CD4-positive, alpha-beta T cell treated with Interleukin-4 for 4 hours (primary cell): ENCODE measurements at places on chromosomes 11 and 22.

DNA sequence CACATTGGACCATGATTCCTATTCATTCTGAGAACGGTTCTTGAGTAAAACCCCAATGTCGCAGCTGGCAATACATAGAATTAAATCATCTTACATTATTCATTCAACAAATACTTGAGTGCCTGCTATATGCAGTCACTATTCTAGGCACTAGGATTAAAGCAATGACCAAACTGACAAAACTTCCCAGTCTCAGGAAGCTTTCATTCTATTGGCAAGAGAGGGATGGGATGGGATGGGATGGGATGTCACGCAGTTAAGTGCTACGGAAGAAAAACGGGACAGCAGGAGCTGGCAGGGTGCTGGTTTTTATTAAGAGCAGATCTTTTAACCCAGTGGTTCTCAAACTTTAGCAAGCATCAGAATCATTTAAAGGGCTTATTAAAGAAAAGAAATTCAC is 2.9 kb downstream of the PAK1 start:
- DNase-seq = no peak

GRCh38 chr11:64303109-64304031 is 2.0 kb upstream of the ESRRA start:
- no peak for DNase-seq

- DNase-seq = no peak
Observed at GRCh38 chr11:19419808-19420207, 179.1 kb upstream of the E2F8 start.

DNA sequence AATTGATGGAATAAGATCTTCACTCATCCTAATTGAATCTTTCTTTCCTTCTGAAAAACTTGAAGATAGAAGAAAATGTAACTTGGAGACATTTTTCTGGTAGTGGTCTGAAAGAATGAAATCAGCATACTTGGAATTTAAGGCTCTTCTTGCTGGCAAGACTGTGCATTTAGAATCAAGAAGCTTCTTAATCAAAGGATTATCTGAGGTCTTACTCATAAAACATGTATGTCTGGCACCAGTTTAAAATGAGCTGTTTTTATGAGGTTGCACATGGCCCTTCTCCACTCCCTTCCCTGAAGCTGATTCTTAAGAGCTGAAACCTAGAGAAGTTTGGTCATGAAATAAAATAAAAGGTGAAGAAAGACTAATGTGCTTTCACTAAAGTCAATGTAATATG is 77.3 kb downstream of the ARHGEF12 start:
- DNase-seq = no peak

DNA sequence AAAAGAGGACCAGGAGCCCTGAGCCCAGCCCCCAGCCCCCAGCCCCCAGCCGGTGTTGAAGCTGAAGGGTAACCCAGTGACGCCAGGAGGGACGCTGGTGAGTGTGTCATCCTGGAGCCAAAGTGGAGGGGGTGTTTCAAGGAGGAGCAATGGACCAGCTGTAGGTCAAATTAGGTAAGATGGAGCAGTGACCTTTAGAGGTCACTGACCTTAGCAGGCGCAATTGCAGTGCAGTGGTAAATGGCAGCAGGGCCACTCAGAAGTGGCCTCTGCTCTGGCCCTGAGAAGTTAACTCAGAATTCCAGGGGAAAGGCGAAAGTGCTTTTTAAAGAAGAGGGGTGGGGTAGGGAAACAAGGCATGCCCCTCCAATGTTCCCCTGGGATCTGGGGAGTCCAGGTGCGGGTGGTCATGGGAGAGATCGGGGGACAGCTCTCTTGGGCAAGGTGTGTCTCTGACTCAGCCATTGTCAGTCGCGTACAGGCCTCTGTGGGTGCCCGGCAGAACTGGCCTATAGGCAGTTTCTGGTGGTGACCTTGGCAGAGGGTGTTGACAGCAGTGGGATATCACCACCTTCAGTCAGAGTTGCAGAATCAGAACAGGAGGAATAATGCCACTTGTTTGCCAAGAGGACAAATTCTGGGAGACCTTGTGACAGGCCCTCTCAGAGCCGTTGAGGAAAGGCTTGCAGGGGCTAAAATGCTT is 50.3 kb upstream of the TIMP3 start:
- no peak for DNase-seq

GRCh38 chr11:123249354-123249753 is 54.3 kb upstream of the CLMP start:
- no peak for DNase-seq

GRCh38 chr22:42171417-42171816 is 40.8 kb upstream of the CYP2D6 start:
- DNase-seq = no peak

- DNase-seq = no peak
Observed at GRCh38 chr11:128715691-128716561, 22.1 kb downstream of the FLI1 start.

- no peak for DNase-seq
Observed at GRCh38 chr11:16776711-16777612, 38.5 kb downstream of the C11orf58 start.

GRCh38 chr11:122509899-122510298 is 145.6 kb upstream of the UBASH3B start:
- DNase-seq = no peak

DNA sequence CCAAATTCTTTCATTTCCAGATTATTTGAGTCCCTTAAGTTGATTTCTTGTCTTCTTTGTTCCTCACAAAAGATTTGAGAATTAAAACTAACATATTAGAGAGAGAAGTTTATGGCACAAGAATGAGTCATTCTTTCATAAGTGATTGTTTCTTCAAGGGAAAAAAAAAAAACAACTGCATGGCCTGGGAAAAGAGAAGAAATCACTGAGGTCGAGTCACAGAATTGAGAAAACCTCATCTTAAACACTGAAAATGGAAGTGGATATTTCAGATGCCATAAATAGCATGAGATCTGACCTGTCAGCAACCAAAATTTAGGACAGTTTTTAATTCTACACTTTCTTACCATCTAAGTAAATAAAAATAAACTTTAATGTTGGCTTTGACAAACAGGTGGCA is 87.2 kb downstream of the CWF19L2 start:
- no peak for DNase-seq

GRCh38 chr11:107702723-107703122 is 9.1 kb downstream of the SLN start:
- no peak for DNase-seq

DNA sequence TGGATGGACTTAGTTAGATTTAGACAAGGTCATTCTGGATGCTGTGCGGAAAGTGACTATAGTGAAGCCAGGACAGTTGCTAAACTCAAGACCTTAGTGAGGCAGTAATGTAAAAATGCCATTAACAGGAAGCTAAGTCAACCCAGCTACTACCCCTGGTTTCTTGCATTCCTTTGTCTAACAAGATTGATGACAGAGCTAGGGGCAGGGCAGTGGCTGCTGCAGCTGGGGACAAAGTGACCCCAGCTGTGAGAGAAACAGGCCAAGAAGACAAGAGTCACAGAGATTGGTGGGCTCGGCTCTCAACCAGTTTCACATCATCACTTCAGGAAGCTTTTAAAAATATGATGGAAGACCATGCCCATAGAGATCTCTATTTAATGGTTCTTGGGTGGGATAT is 110.4 kb upstream of the POU2AF2 start:
- no peak for DNase-seq

DNA sequence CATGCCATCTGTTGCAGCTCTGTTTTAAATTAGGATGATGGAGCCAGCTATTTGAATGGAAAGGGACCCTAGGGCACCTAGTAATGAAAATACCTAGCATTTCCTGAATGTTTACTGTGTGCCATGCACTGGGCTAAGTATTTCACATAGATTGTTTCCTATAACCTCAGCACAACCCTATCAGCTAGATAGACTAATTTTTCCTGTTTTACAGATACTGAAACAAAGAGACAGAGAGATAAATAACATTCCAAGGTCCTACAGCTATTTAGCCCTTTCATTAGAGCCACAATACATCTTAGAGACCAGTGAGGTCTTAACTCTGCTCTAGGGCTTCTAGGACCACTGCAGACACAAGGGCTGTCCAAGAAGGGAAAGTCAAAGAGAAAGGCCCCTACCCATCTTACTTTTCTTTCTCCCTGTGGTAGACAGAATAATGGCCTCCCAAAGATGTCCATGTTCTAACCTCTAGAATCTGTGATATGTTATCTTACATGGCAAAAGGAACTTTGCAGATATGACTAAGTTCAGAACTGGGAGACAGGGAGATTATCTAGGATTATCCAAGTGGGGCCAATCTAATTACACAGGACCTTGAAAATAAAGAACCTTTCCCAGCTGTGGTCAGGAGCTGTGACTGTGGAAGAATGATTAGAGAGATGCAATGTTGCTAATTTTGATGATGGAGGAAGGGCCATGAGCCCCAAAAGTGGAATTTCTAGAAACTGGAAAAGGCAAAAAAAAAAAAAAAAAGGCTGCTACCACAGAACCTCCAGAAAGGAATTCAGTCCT is 157.0 kb downstream of the CCDC34 start:
- no peak for DNase-seq

DNA sequence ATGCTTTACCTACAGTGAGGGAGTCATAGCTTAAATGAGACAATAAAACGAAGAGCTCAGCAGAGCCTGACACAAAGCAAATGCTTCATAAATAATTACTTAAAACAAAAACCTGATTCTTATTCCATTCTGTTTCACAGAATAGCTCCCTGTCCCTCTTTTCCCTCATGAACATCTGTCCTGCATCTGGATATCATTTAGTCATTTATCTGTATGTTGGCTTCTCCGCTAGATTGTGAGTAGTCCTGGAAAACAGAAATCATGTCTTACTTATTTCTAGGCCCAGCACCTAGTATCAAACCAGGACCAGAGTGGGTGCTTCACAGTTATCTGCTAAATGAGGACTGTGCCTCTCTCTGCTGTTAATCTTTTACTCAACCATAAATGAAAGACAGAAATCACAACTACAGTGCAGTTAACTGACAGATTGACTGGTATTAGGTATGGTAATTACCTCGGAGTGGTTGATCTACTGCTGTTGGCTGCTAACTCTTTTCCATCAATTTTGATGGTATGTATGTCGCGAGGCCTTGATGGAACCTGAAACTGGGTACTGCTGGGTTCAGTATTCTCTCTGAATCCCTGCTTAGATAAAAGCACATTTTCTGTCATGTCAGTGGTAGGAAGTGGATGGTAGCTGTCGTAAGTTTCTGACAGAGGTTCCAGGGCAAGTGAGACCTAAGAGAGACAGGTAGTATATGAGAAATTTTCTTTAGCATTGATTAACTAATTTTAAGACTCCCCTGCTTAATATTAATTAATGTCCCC is 31.5 kb downstream of the C2CD3 start:
- no peak for DNase-seq

DNA sequence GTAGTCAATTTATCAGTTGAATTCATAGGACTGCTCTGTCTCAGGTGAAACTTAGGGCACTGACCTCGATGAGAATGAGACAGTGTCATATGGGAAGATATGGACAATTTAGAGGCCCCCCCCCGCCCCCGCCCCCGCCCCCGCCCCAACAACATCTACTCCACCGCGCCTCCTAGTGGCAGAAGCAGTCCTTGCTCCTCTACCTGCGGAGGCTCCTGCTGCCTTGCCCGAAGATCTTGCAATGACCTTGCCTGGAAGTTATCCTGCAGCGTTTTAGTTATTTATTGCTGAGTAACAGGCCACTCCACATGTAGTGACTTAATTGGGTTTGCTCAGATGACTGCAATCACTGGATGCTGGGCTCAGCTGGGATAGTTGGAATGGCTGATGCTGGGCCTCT is 15.2 kb downstream of the SERPINH1 start:
- DNase-seq = no peak

DNA sequence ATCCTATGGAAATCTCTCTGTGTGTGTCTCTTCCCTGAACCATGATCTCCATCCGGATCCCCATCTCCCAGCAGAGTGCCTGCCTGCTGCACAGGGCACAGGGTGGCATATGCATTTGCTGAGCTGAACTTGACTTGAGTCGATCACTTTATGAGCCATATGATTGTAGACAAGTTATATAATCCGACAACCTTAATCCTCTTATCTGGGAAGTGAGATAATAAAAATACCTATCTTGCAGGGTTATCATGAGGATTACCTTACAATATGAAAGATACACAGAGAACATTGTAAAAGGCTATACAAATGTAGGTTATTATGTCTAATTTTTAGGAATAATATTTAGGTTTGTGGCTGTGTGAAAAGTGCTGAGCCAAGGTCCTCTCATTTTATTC is 124.5 kb downstream of the ST3GAL4 start:
- DNase-seq = no peak
